Right cardiac atrium (tissue), 5 donors: ENCODE measurements at places on chromosomes 11 and 22. TPM values are rescaled to one million over a fixed set of nuclear protein-coding genes. Genes with fewer than 3 reads are reported as not detected.

DNA sequence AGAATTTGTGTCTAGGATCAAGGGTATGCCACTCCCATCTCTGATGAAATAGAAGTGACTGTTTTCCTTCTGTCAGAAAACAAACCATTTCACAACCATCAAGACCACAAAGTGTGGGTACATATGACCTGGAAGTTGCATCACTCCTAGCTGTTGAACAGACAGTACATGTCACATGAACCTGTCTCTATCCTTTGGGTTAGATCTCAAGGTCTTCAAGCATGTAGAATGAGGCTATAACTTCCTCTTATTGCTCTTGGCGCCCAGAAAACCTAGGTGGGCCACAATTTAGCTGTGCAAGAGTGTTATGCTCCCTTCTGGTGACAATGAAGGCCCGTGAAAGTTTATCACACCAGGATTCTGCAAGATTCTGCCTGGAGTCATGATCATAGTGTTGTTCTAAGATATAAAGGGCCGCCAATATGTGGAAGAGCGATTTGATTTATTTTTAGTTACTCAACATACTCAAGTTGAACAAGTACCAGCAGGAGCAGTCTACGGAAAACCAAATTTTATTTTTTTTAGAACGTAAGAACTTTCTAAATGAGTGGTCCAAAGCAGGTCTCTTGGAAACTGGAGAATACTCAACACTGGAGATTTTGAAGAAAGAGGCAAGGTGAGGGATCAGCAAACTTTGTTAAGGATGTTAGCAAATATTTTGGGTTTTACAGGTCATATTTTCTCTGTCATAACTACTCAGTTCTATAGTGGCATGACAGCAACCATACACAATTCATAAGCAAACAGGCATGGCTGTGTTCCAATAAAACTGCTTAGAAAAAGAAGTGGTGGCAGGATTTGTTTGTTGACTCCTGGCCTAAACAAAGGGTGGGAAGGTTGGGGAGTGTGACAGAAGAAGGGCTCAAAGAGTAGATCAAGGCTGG is 101.8 kb downstream of the USP35 start:
- no peak for DNase-seq

DNA sequence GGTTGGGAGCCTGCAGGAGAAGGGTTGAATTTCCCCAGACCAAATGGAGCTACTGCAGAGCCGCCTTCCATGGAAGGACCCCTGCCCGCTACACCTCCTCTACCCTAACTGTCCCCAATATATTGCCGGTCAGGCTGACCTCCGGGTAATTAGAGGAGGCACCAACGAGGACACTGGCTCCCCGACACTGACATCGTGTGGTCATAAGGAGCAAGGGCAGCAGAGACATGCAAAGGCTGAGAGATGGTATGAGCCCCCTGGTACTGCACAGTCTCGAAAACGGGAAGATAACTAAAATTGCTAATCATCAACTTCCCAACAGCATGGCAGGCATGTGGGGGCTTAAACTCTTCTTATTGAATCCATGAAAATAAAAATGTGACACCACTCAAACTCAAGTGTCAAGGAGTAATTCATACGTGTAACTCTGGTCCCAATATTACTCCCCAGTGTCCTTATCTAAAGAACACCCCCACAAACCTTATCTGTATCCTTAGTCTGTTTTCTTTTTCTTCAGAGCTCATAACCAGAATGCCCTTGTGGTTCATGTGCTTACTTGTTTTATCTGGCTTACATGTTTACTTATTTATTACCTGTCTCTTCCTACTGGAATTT is 4.4 kb downstream of the CAVIN3 start:
- DNase-seq = peak; percentile 63

DNA sequence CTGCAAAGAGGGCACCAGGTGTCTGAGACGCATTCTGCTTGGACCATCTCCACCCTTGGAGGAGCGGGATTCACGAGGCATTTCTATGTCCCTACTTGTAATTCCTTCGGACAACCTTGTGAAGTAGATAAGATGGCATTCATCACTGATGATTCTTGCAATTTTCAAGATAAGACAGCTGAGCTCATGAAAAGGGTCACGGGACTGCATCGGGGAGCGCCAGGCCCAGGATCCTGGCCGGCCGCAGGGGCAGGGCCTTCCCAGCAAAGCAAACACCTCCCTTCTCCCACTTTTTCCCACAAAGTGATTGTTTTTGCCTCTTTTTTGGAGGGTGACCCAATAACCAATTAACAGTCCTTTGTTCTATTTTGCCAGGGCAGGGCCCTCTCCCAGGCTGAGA is 8.4 kb downstream of the LIF start:
- DNase-seq = no peak

GRCh38 chr11:129145276-129145675 is 46.8 kb downstream of the ARHGAP32 start:
- no peak for DNase-seq

- peak; percentile 52 for DNase-seq
Measured at GRCh38 chr11:121723246-121723741, 270.5 kb upstream of the SORL1-AS1 start.

DNA sequence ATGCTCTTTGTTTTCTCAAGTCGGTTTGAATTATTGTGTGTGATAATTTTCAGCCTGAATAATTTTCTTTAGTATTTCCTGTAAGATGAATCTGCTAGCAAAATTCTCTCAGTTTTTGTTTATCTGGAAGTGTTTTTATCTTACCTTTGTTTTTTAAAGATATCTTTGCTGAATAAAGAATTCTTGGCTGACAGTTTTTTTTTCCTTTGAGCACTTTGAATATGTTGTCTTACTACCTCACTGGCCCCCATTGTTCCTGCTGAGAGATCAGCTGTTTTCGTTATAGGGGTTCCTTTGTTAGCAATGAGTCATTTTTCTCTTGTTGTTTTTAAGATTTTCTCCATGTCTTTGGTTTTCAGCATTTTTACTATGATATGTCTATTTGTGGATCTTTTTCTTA is 63.0 kb downstream of the HORMAD2 start:
- DNase-seq = no peak

- no peak for DNase-seq
Measured at GRCh38 chr11:15584158-15584557, 469.4 kb downstream of the INSC start.

DNA sequence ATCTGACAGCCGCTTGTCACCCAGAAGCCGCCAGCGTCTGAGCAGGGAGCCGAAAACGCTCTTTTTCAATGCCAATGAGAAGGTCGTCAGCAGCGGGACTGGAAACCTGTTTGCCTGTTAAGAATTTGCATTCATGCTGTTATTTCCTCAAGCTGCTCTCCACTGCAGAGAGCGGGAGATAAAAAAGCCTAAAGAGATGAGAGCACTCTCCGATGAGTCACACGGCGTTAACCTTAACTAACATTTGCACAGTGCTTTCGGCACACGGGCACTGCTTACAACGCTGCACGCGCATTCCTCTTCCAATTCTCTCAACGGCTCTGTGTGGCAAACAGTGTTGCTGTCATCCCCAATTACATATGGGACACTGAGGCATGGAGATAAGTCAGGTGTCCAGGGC is 40.0 kb upstream of the RTL6 start:
- no peak for DNase-seq

DNA sequence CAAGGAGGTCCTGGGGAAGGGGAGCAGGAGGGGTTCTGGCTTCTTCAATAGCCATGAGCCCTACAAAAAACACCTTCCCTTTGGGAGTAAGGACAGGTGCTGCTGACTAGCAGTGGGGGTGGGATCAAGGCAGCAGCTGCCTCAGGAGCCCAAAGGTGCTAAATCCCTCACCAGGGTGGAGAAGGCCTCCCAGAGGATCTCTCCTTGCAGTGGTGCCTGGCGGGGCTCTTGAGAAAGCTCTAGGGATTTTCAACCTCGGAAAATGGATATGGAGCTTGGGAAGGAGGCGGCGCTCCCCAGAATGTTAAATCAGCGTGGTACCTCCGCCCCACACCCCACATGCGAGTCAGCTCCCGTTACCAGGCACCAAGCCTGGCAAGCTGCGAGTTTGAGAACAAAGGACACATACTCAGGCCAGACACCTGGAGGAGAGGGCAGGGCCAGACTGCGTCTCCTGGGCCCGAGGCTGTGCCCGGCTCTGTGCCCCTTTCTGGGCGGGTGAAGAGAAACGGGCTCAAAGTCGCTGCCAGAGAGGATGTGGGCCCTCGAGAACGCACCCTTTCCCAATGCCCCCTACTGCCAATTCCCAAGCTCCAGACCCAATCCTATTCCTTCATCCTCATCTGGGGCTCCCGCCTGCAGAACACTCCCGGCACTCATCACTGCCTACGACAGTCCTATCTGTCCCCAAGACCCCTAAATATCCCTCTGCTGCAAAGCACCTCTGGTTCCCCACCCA is 139.0 kb downstream of the BRD1 start:
- DNase-seq = no peak

The PIH1D2 gene
- polyA plus RNA-seq = 1.8 TPM

The GRAP2 gene
- polyA plus RNA-seq = 1.6 TPM

The TSPAN32 gene
- 11.5 TPM for polyA plus RNA-seq

The MN1 gene
- 3.8 TPM for polyA plus RNA-seq

The TUB gene
- 10.0 TPM for polyA plus RNA-seq
